ENCODE measurements at places on chromosomes 1 and 21. TPM values are rescaled to one million over a fixed set of nuclear protein-coding genes. Genes with fewer than 3 reads are reported as not detected.
A peak's percentile ranks its signal among the peaks of the same experiment; 100 is the strongest.

- DNase-seq: no peak
- H3K4me3 ChIP-seq: no peak overlapping the region
- no peaks in the 10 kb centered on the region for H3K36me3 ChIP-seq
- no peaks in the 10 kb centered on the region for H3K27me3 ChIP-seq
- H3K4me1 ChIP-seq: no peaks in the 10 kb centered on the region
These were observed 102.4 kb downstream of the CACHD1 start for GRCh38 chr1:64572222-64572900.

DNA sequence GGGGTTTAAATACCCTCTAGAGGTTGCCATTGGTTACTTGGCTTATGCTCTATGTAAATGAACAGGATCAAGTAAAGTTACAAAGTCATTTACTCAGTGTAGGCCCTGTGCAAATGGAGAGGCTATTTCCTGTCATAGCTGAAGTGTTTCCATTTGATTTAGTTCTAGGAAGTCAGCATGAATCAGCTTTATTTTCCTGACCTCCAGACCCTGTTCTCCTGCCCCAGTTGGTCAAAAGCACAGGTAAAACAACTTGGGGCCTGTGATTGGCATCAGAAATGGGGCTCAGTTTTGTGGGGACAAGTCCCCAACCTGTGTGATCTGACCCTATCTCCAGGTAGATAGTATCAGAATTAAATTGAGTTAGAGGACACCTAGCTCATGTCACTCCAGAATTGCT is 239.9 kb downstream of the HHAT start:
- H3K4me1 ChIP-seq: no peaks in the 10 kb centered on the region
- no peak for DNase-seq
- no peak overlapping the region for H3K27ac ChIP-seq
- no peaks in the 10 kb centered on the region for H3K36me3 ChIP-seq
- no peak overlapping the region for H3K4me3 ChIP-seq
- no peaks in the 10 kb centered on the region for H3K27me3 ChIP-seq

GRCh38 chr1:187883356-187883755 is 1054.6 kb downstream of the PLA2G4A start:
- no peaks in the 10 kb centered on the region for H3K4me1 ChIP-seq
- DNase-seq: no peak
- no peak overlapping the region for H3K4me3 ChIP-seq
- no peak overlapping the region for H3K27ac ChIP-seq
- no peaks in the 10 kb centered on the region for H3K27me3 ChIP-seq

DNA sequence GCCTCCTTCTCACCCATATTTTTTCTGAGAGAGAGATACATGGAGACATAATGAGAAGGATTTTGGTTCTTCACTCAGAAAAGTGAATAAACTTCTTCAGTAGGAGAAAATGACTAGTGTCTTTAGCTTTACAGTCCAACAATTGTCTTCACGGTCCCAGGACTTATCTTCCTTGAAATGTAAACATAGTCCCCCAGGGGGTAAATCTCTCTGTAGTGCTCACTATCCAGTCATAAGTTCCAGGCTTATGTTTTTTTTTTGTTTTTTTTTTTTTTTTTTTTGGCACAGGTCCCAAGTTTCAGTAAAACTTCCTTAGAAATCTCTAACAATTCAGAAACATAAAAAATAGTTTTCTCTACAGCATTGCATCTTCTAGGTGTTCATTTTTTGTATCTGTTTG is 890.2 kb upstream of the B3GALT2 start:
- H3K4me3 ChIP-seq: no peak overlapping the region
- no peaks in the 10 kb centered on the region for H3K27me3 ChIP-seq
- H3K27ac ChIP-seq: no peak overlapping the region

DNA sequence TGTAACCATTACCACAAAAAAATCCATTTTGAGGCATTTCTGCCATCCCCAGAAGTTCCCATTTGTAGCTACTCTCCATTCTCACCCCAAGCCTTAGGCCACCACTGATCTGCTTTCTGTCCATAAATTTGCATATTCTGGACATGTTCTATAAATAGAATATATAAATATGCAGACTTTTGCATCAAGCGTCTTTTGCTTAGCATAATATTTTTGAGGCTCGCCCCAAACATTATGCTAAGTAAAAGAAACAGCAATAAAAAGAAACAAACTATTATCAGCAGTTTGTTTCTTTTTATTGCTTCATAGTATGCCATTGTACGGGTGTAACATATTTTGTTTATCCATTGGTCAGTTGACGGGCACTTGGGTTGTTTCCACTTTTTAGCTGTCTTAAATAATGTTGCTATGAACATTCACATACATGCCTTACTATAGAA is 7.9 kb downstream of the TFAP2E start:
- H3K4me1 ChIP-seq: no peaks in the 10 kb centered on the region
- no peaks in the 10 kb centered on the region for H3K36me3 ChIP-seq
- no peak for DNase-seq

GRCh38 chr1:99469550-99469971 is 176.4 kb upstream of the PALMD start:
- H3K36me3 ChIP-seq: no peaks in the 10 kb centered on the region
- H3K27ac ChIP-seq: no peak overlapping the region
- no peak for DNase-seq
- no peaks in the 10 kb centered on the region for H3K4me1 ChIP-seq
- H3K4me3 ChIP-seq: no peak overlapping the region

DNA sequence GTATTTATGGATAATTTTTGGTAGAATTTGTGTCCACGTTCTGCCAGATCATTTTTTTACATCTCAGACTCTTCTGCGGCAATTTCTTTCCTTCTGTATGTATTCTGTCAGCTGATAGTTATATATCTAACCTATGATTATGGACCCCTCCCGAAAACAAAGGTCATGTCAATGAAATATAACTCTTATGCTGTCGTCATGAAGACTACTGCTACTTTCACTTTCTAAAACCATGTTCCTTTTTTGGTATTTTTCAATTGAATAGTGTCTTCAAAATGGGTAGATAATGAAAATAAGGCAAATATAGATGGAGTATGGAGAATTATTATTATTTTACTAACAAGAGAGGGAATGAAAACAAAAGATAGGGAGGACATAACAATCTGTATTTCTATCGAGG is 3.2 kb downstream of the ANGPTL1 start:
- H3K4me1 ChIP-seq: peaks cover 6% of the 10 kb centered on the region
- no peaks in the 10 kb centered on the region for H3K27me3 ChIP-seq
- no peak for DNase-seq
- no peaks in the 10 kb centered on the region for H3K36me3 ChIP-seq
- H3K27ac ChIP-seq: no peak overlapping the region
- H3K4me3 ChIP-seq: peak overlapping the region; percentile 89

DNA sequence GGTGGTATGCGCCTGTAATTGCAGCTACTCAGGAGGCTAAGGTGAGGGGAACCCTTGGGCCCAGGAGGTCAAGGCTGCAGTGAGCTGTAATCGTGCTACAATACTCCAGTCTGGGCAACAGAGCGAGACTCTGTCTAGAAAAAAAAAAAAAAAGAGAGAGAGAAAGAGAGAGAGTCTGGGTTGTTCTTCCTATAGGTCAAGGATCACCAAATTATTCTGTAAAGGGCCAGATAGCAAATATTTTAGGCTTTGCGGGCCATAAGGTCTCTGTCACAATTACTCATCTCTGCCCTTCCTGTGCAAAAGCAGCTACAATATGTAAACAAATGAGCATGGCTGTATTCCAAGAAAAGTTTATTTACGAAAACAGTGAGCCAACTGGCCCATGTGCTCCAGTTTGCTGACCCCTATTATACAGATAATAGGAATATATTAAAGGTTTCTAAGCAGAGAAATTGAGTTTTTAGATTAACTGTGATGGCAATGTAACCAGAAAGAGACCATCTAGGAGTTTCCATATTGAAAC is 2.1 kb downstream of the SASS6 start:
- no peaks in the 10 kb centered on the region for H3K4me1 ChIP-seq
- H3K27me3 ChIP-seq: no peaks in the 10 kb centered on the region
- H3K36me3 ChIP-seq: no peaks in the 10 kb centered on the region
- no peak overlapping the region for H3K4me3 ChIP-seq
- DNase-seq: no peak
- no peak overlapping the region for H3K27ac ChIP-seq

Gene DARS2
- 8.6 TPM for total RNA-seq

GRCh38 chr1:92476071-92476631 is 10.6 kb downstream of the GFI1 start:
- no peak overlapping the region for H3K4me3 ChIP-seq
- H3K36me3 ChIP-seq: no peaks in the 10 kb centered on the region
- H3K4me1 ChIP-seq: no peaks in the 10 kb centered on the region
- no peaks in the 10 kb centered on the region for H3K27me3 ChIP-seq
- no peak overlapping the region for H3K27ac ChIP-seq
- no peak for DNase-seq

Gene OR13G1
- not detected for total RNA-seq

DNA sequence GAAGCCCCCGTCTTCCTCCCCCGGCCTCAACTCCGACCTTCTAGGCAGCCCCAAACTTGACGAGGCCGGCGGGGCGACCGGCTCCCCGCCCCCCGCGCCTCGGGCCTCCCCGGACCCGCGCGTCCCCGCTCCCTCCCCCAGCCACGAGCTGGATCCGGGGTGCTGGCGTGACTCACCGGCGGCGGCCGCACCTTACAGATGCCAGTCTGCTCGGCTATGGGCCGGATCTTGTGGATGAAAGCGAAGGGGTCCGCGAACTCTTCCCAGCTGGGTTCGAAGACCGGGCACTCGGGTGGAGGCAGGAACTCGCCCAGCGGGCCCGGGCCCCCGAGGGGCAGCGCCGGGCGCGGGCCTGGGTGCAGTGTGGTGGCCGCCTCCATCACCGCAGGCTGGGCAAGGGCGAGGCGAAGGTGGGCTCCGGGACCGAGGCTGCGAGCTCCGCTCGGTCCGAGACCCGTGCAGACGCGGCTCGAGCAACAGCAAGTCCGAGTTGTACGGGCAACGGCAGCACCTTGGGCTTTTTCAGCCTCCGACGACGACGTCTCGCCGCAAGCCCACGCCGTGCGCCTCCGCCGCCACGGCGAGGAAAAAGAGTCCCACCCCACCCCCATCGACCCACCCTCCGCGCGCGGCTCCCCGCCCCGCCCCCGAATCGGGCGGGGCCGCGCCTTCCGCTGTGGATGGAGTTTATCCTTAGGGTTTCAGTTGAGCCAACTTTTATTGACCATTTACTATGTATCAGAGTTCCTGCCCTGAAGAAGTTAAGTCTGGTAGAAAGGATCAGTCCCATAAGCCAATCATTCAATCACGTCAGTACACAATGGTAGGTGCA is at the start of gene KDM5B:
Gene KDM5B (minus strand): TSS at position 496 of the 832 bp plus-strand sequence. CDS start 116 bp downstream, at position 380.
- peak within 1 kb of the TSS; percentile 96 for H3K4me3 ChIP-seq
- DNase-seq: peak; percentile 77
- H3K27ac ChIP-seq: peak within 1 kb of the TSS; percentile 55
- no peaks in the 10 kb centered on the region for H3K36me3 ChIP-seq

DNA sequence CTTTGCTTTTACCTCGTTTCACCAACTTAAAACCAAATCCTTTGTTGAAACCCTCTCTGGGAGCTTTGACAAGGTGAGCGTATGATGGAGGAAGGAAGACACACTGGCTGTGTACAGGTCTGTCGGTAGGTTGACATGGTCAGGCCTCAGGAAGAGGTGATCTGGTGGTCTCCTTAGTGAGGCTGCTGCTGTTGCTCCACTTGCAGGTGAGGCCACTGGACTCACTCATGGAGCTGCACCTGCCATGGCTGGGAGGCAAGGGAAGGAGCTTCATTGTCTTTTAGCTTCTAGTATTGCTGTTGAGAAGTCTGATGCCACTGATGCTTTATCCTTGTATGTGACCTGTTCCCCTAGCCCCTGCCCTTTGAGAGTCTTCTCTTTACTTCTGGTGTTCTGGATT is 35.7 kb downstream of the TENT5C start:
- no peaks in the 10 kb centered on the region for H3K36me3 ChIP-seq
- no peaks in the 10 kb centered on the region for H3K4me1 ChIP-seq
- H3K27me3 ChIP-seq: no peaks in the 10 kb centered on the region
- H3K27ac ChIP-seq: no peak overlapping the region
- no peak overlapping the region for H3K4me3 ChIP-seq

GRCh38 chr1:31196685-31197084 is 43.0 kb downstream of the NKAIN1 start:
- DNase-seq: no peak
- H3K27me3 ChIP-seq: no peaks in the 10 kb centered on the region
- no peak overlapping the region for H3K27ac ChIP-seq
- no peaks in the 10 kb centered on the region for H3K4me1 ChIP-seq
- no peaks in the 10 kb centered on the region for H3K36me3 ChIP-seq

DNA sequence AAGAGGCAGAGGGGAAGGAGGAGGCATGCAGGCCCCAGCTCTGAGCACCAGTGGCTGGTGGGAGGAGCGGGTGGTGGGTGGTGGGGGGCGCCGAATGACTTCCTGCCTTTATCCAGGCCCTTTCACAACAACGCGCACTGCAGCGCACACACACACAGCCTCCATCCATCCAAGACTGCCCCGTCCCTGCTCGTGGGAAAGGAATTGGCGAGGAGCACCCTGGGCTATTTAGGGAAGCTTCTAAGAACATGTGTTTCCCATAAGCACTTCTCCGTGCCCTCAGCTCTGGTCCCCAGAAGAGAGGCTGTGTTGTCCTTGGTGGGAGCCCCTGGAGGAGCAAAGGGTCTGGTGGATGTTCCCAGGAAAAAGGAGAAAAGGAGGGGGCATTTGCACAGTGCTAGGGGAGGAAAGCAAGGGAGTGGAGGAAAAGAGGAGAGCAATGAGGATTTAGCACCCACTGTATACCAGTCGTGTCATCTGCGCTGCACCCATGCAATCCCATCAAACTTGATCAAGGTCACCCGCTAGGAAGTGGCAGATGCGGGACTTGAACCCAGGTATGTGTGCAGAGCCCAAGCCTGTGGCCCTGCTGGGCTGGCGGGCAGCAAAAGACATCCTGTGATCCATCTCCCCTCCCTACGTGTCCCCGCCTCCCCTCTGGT is 28.1 kb downstream of the EPHA2 start:
- no peak overlapping the region for H3K4me3 ChIP-seq
- DNase-seq: no peak
- no peaks in the 10 kb centered on the region for H3K4me1 ChIP-seq

All from aorta (tissue), 5 donors.